ENCODE measurements at places on chromosomes 1 and 21. TPM values are rescaled to one million over a fixed set of nuclear protein-coding genes. Genes with fewer than 3 reads are reported as not detected.

The GPR89B gene
- polyA plus RNA-seq: 22.1 TPM

The CHI3L2 gene
- polyA plus RNA-seq: 2.7 TPM

DNA sequence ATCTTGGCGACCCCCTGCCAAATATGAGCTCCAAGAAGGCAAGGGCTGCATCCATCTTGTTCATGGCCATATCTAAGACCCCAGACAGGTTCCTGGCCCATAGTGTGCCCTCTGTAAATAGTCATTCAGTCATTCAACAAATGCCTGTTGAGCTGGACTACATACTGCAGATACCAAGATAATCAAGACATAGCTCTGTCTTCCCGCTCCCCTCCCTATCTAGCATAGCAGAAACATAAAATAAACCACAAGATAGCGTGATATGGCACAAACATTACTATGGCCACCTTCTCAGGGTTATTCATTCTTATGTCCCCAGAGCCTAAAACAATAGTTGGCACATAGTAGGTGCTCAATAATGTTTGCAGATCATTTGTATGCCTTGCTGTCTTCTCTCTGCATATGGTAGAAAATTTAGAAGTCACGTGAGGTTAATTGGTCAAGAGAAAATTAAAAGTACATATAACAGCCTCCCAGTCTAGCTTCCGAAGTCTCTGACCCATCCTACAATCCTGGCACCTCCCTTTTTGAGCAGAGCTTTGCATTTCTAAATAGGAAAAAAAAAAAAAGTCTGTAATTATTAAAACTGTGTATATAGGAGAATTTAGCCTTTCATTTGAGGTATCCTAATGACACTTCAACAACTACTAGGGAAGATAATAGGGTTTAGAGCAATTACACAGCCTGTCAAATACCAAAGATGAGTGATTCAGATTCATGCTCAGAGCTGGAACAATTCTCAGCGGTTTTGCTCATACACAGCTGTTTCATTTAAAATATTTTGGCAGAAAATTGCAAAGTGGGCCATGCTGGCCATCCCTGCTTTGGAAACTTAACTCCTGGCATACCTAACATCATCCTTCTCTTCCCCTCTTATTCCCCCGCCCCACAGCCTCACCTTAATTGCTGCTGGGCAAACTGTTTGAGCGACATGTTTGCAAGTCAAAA lies 219.0 kb downstream of the KAZN start:
- no peaks in the 10 kb centered on the region for H3K36me3 ChIP-seq
- H3K4me3 ChIP-seq: no peak overlapping the region
- H3K27ac ChIP-seq: no peak overlapping the region
- H3K27me3 ChIP-seq: no peaks in the 10 kb centered on the region
- no peak for DNase-seq
- no peaks in the 10 kb centered on the region for H3K4me1 ChIP-seq

- no peak overlapping the region for H3K4me3 ChIP-seq
- H3K27ac ChIP-seq: no peak overlapping the region
- no peaks in the 10 kb centered on the region for H3K36me3 ChIP-seq
- no peaks in the 10 kb centered on the region for H3K4me1 ChIP-seq
- H3K27me3 ChIP-seq: no peaks in the 10 kb centered on the region
- DNase-seq: peak; percentile 21
Observed at GRCh38 chr1:182340233-182341058, 51.1 kb downstream of the GLUL start.

DNA sequence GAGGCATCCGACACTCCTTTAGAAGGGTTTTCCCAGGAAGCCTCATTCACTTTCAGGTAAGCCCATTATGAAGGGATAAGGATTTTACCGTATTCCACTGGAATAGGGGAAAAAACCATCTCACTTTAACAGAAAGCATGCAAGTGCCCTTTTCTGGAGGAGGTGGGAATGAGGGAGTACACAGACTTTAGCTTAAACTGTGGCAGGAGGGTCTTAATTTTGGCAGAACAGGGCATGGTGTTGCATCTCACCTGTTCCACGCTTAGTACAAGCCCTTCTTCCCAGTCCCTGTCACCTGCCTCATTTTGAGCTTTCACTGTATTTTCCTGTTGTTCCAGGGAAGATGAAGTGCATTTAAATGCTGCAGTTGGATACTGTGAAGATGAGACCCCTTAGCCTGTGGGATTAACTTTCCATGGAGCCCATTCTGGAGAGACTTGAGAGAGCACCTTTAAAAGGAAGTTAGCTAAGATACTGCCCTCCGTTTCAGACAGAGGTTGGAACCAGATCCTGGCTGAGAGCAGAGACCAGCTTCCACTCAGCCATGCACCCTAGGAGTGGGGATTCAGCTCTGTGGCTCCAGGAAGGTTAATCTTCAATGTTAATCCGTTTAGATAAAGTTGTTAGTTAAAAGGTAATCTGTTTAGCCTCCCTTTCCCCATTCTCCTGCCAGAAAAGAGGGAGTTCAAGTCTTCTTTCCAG lies 42.6 kb downstream of the PBX1 start:
- no peak for DNase-seq
- peaks cover 18% of the 10 kb centered on the region for H3K4me1 ChIP-seq
- peaks cover 13% of the 10 kb centered on the region for H3K36me3 ChIP-seq
- no peaks in the 10 kb centered on the region for H3K27me3 ChIP-seq
- no peak overlapping the region for H3K4me3 ChIP-seq

DNA sequence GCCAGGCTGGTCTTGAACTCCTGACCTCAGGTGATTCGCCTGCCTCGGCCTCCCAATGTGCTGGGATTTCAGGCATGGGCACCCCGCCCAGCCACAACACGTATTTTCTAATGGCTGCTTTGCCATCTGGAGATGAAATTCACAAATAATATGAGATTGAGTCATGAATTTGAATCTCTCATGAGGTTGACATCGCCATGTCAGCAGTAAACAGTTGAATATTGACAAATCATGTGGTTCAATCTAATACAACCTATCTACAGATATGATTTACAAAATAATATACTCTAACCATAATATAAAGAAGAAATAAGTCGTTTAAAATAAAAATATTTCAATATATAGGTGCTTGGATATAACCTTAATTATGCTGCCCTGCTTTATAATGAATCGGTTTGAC lies 42.1 kb downstream of the MYOM3 start:
- no peak overlapping the region for H3K27ac ChIP-seq
- H3K27me3 ChIP-seq: no peaks in the 10 kb centered on the region

- H3K27ac ChIP-seq: no peak overlapping the region
- no peaks in the 10 kb centered on the region for H3K36me3 ChIP-seq
- no peak for DNase-seq
- no peaks in the 10 kb centered on the region for H3K4me1 ChIP-seq
- H3K4me3 ChIP-seq: no peak overlapping the region
Observed at GRCh38 chr1:239418681-239419080, 32.3 kb downstream of the CHRM3 start.

GRCh38 chr1:100249155-100249536 lies 488 bp downstream of the DBT start:
- H3K4me1 ChIP-seq: peaks cover 7% of the 10 kb centered on the region
- no peak for DNase-seq
- H3K36me3 ChIP-seq: no peaks in the 10 kb centered on the region

DNA sequence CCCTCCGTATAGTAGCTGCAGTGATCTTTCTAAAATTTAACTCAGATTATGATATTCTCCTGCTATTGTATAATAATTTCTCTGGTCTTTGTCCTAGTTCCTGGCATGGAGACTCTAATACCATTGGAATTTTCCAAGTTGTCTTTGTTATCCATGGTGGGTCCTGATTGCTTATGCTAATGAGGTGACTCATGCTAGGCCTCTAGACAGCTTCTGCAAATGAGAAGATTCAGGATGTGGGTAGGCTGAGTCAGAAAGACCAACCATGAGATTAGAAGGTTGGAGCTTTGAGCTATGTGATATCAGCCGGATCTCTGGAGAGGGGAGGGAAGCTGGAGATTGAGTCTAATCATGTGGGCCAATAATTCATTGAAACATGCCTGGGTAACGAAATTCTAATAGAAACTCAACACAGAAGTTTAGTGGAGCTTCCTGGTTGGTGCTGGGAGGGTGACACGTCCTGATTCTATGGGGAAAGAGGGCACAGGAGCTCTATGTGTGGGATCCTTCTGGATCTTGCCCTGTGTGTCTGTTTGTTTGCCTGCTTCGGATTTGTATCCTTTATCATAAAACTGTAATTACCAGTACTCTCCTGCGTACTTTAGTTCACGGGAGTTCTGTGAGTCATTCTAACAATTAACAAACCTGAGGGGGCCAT lies 73.2 kb upstream of the CNIH3 start:
- no peak overlapping the region for H3K27ac ChIP-seq
- no peaks in the 10 kb centered on the region for H3K27me3 ChIP-seq
- no peak for DNase-seq
- H3K4me1 ChIP-seq: no peaks in the 10 kb centered on the region
- no peaks in the 10 kb centered on the region for H3K36me3 ChIP-seq

- peak within 1 kb of the TSS; percentile 90 for H3K4me3 ChIP-seq
- H3K4me1 ChIP-seq: peaks cover 44% of the 10 kb centered on the region
- H3K27me3 ChIP-seq: no peaks in the 10 kb centered on the region
- H3K36me3 ChIP-seq: no peaks in the 10 kb centered on the region
Observed at GRCh38 chr1:244451539-244451950, at the start of gene ADSS2. TSS of gene ADSS2 (minus strand) at chr1:244451909. CDS start at chr1:244451817, 92 bp downstream.

DNA sequence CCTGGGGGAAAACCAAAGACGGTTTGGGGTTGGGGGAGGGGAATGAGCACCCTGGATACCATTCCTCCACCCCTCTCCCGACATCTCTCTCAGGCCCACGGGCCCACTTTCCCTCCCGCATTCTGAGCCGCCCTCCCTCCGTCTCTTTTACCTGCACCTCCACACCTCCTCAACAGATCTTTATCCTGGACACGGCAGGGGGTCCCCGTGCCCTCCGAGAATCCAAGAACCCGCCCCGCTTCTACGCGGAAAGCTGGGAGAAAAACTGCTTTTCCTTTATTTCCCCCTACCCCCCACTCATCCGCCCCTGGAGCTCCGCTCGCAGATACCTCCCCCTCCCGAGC lies 108.8 kb downstream of the NAV1 start:
- no peaks in the 10 kb centered on the region for H3K27me3 ChIP-seq
- H3K27ac ChIP-seq: no peak overlapping the region
- DNase-seq: no peak

DNA sequence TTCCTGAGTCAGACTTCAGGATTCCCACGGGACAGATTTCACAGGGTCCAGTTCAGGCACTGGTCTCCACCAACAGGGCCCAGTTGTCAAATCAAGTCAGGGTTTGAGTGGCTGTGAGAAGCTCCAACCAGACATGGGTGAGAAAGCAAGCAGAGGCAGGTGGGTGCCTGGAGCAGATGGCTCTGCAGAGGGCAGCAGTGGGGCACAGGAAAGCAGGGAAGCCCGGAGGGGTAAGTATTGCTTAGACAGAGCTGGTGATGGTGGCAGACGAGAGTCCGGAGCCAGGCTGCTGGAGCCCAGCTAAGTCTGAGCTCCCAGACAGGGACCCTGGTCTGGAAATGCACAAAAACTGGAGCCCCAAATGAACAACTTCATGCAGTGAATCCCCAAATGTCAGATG lies 40.4 kb downstream of the RIMS3 start:
- H3K4me1 ChIP-seq: no peaks in the 10 kb centered on the region
- no peaks in the 10 kb centered on the region for H3K27me3 ChIP-seq
- H3K36me3 ChIP-seq: no peaks in the 10 kb centered on the region
- H3K27ac ChIP-seq: no peak overlapping the region
- H3K4me3 ChIP-seq: no peak overlapping the region
- DNase-seq: peak; percentile 67

GRCh38 chr1:181061891-181062835 lies 26.3 kb upstream of the IER5 start:
- DNase-seq: no peak
- H3K4me3 ChIP-seq: no peak overlapping the region
- peaks cover 5% of the 10 kb centered on the region for H3K4me1 ChIP-seq
- H3K27ac ChIP-seq: no peak overlapping the region
- H3K36me3 ChIP-seq: no peaks in the 10 kb centered on the region
- no peaks in the 10 kb centered on the region for H3K27me3 ChIP-seq

GRCh38 chr1:112542206-112542973 lies 33.6 kb downstream of the WNT2B start:
- no peak overlapping the region for H3K4me3 ChIP-seq
- peaks cover 24% of the 10 kb centered on the region for H3K4me1 ChIP-seq
- H3K36me3 ChIP-seq: no peaks in the 10 kb centered on the region
- no peak overlapping the region for H3K27ac ChIP-seq
- H3K27me3 ChIP-seq: no peaks in the 10 kb centered on the region
- no peak for DNase-seq

DNA sequence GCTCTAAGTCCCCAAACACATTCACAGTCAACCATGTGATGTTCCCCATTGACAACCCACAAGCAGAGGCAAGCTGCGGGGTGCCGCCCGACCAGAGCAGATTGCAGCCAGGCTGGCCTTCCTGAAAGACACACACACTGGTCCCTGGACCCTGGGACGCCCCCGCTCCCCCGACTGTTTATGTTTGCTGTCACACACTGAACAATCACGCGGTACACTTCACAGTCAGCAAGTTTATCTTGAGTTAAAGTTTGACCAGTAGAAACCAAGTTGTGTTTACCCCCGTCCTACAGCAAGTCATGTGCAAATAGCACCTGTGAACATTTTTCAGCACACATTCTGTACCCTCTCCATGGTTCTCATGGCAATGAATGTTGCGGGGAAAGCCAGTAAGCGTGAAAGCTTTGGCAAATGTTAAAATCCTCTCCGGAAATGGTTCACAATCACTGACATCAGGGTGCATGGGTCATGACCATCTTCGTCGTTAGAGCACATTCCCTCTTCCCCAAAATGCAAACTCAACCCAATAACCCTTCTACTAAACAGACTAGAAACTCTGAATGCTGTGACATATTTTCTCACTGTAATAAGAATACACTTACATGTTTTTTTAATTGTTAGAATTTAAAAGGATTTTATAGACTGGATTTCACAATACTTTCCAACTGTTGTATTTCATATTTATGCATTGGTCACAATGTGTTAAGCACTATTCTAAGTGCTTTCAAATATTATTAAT lies 33.3 kb upstream of the IRF2BP2 start:
- no peaks in the 10 kb centered on the region for H3K4me1 ChIP-seq
- no peaks in the 10 kb centered on the region for H3K36me3 ChIP-seq
- H3K4me3 ChIP-seq: no peak overlapping the region
- no peak for DNase-seq

DNA sequence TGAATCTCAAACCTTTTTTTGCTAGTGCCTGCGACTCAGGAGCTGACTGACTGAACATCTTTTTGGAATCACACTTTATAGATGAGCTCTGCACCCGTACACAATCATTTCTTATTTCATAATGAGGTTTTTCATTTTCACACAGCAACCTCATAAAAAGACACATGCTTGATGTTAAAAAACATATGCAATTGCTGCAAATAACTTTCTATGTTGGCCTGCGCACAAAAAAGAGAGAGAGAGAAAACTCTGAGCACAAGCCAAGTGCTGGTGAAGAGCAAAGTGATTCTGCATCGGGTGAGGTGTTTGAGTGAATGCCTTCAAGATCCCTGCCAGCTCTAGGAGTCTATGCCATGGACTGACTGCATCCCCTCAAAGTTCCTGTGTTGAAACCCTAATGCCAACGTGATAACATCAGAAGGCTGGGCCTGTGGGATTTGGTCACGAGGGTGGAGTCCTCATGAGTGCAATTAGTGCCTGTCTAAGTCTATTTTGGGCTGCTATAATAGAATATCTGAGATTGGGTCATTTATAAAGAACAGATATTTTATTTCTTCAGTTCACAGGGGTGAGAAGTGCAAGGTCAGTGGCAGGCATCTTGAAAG lies 36.6 kb downstream of the C1orf87 start:
- no peaks in the 10 kb centered on the region for H3K4me1 ChIP-seq
- H3K36me3 ChIP-seq: no peaks in the 10 kb centered on the region
- DNase-seq: no peak
- H3K4me3 ChIP-seq: no peak overlapping the region
- no peak overlapping the region for H3K27ac ChIP-seq

- H3K36me3 ChIP-seq: no peaks in the 10 kb centered on the region
- DNase-seq: no peak
- H3K4me3 ChIP-seq: no peak overlapping the region
- H3K27ac ChIP-seq: no peak overlapping the region
- H3K27me3 ChIP-seq: no peaks in the 10 kb centered on the region
Observed at GRCh38 chr21:14866859-14867765, 197.7 kb downstream of the NRIP1 start.

Data from adrenal gland (tissue), 19 donors.